ENCODE measurements at places on chromosomes 2 and 18.

GRCh38 chr2:234686088-234686890, 189.4 kb upstream of the ARL4C start:
- no peak for DNase-seq

DNA sequence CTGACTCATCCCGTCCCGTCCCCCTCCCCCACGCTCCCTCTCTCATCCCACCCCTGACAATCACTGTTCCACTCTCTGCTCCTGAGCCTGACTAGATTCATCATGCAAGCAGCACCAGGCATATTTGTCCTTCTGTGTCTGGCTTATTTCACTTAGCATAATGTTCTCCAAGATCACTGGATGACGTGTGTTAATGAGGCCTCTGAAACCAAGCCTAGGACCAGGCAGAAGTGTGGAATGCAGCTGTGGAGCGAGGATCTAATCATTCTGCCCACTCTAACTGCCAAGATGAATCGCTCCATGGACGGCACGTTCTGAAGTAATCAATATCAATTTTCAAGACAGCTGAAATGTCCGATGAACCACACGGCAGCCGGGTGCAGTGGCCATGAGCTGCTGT, 122.4 kb upstream of the ZNF236 start:
- DNase-seq: no peak

GRCh38 chr2:39858677-39859076, 79.6 kb upstream of the THUMPD2 start:
- no peak for DNase-seq

- DNase-seq: no peak
These were observed 83.5 kb downstream of the DNAH7 start for GRCh38 chr2:195984923-195985726.

GRCh38 chr18:55268151-55268601, 308.9 kb upstream of the CCDC68 start:
- no peak for DNase-seq

- DNase-seq: no peak
These were observed 916 bp downstream of the CETN1 start for GRCh38 chr18:581096-581495.

GRCh38 chr18:79778291-79778791, 19.4 kb upstream of the KCNG2 start:
- no peak for DNase-seq

DNA sequence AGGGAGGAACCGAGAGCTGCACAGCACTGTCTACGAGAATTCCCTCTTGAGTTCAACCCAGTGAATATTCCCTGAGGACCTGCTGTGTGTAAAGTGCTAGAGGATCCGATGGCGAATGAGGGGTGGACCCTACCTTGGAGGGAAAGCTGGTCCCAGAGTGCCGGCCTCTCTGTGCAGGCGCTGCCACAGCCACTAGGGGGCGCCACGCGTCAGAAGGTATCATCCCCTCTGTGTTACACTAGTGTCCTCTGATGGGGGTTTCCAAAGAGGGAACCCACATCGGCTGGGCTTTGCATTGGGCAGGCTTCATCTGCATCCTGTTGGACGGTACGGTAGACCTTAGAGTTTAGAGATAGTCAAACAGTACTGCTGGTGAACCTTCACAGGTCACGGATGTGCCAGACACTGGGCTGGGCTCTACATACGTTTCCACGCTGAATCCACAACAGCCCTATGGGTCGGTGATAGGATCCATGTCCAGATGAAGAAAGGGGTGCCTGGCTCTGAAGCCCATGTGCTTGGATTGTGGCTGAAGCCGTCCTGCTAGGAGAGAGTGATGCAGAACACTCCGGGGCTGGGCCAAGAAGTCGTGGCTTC, 39.0 kb downstream of the COA5 start:
- peak; percentile 45 for DNase-seq

GRCh38 chr18:48741866-48742265, 203.0 kb downstream of the CTIF start:
- no peak for DNase-seq

- no peak for DNase-seq
These were observed 8.3 kb downstream of the NEU4 start for GRCh38 chr2:241817126-241817820.

GRCh38 chr18:47777626-47778025, 152.8 kb downstream of the SMAD2 start:
- DNase-seq: no peak

DNA sequence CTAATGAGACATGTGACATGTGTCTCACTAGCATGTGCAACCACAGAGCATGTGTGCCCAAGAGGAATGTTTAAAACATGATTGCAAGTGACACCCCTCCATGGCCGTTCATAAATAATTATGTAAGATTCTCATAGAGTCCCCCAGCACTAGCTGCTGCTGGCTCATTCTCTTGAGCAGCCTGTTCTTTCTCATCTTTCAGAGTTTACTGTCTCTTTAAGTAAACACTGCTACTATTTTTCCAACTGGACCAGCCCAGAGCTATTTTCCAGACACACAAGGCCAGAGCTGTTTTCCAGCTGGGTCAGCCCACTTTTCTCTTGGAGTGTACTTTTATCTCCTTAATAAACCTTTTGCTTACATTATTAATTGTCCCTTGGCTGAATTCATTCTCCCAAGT, 326.8 kb upstream of the DLGAP1 start:
- no peak for DNase-seq

DNA sequence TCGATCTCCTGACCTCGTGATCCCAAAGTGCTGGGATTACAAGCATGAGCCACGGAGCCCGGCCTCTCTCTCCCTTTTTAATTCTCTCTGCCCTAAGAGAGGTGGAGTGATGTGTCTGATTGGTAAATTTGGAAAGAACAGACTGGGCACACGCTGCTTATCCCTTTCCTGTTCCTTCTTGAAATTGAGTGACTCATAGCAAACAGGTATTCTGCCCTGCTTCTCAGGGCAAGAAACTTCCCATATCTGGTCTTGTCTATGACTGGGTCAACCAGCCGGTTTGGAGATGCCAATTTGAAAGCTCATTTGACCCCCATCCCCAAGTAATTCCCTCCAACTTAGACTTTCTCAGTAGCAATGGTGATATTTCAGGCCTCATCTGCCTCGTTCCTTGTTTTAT, 15.0 kb downstream of the LYPD1 start:
- DNase-seq: no peak

GRCh38 chr2:10784719-10785118, 27.9 kb downstream of the PDIA6 start:
- DNase-seq: no peak

GRCh38 chr2:207624185-207625013, 795 bp downstream of the METTL21A start:
- DNase-seq: peak; percentile 75

DNA sequence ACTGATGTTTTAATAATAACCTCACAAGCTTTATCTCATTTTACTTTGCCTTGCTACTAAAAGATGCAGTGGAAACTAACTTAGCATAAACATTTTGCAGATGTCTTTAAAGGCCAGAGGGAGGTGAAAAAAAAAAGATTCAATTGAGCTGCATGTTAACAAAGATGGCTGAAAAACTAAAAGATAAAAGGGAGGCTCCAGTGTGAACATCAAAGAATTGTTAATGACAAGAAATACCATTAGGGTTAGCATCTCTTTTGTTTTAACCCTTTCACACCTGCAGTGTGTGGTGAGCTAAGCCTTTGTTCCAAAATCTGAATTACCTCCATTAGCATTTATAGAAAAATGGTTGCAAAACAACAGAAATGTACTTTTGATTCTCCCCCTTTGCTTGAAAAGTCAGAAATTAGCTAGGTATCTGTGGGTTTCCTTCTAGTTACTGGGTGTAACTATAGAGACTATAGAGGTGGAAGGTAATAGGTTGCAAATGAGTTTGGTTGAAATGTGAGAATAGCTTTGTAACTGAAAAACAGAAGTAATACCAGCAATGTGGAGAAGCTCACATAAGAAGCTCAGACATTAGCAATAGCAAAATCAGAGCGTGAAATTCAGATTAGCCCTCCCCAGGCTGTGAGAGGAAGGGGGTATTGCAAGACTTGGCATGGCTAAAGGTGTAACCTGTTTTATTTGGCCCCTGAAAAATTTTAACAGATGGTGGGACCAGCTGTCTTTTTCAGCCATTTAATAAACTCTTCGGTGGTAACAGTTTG, 34.8 kb upstream of the SP5 start:
- no peak for DNase-seq

DNA sequence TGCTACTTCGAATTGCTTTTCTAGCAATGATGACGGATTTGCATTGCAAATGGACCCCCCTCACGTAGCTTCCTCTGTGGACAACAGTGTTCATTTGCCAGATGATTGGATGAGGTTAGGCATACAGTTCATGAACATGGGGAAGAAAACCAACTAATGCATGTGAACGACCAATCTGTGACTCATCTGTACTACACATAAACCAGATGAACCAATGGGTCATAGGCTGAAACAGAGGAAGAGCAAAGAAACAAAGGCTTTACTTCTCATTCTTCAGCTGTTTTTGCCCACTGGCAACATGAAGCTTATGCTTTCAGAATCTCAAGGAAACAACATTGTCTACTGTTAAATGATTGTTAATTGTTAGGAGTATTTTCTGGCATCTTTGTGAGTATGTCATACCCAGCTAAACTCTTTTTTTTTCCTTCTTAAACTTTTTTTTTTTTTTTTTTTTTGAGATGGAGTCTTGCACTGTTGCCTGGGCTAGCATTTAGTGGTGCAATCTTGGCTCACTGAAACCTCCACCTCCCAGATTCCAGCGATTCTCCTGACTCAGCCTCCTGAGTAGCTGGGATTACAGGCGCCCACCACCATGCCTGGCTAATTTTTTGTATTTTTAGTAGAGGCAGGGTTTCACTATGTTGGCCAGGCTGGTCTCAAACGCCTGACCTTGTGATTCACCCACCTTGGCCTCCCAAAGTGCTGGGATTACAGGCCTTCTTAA, 35.5 kb downstream of the EFEMP1 start:
- no peak for DNase-seq

DNA sequence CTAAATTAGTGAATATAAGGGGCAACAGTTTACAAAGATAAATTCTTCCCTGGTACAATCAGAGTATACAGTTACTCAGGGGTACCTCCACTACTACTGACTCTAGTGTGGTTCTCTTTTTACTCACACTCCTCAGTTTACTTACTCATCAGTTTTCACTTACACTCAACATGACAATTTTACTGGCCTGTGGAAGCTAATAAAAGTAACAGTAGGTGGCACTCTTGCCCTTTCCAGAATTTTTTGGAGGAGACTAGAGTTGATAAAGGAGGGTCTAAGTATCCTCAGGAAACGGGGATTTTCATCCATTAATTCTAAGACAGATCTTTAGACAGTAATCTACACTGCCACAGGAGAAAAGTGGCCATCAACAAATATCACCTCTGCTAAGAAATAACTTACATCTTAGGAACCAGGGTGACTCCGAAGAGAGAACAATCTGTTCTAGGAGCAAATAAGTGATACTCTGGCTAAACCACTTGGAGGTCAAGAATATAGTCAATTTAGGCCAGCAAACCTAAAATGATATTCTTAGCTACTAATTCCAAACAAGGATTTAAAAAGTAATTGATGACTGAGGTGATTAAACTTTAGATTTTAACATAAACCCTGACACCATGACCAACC, 61.3 kb downstream of the ATL2 start:
- DNase-seq: peak; percentile 74

GRCh38 chr18:63154350-63155152, 165.0 kb downstream of the BCL2 start:
- DNase-seq: no peak

- no peak for DNase-seq
These were observed 85.3 kb downstream of the CCDC178 start for GRCh38 chr18:33355263-33355662.

- no peak for DNase-seq
These were observed 4.9 kb upstream of the ST3GAL5 start for GRCh38 chr2:85893428-85894258.

DNA sequence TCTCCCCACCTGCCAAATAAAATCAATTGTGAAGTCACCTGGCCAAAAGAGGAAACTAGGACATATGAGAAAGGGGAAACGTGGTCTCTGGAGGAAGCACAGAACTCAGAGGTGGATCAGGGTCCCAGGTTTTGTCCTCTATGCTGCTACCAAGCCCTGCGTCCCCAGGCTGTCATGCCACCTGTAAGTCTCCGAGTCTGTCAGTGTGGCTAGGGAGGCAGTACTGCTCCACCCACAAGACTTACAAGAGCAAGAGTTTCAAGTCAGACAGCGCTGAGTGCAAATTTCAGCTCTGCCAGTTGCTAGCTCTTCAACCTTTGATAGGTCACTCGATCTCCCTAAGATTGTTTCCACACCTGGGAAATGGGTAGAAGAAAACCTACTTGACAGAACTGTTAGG, 98.6 kb downstream of the C1QL2 start:
- no peak for DNase-seq

- DNase-seq: no peak
These were observed 41.7 kb upstream of the NABP1 start for GRCh38 chr2:191636235-191636543.

DNA sequence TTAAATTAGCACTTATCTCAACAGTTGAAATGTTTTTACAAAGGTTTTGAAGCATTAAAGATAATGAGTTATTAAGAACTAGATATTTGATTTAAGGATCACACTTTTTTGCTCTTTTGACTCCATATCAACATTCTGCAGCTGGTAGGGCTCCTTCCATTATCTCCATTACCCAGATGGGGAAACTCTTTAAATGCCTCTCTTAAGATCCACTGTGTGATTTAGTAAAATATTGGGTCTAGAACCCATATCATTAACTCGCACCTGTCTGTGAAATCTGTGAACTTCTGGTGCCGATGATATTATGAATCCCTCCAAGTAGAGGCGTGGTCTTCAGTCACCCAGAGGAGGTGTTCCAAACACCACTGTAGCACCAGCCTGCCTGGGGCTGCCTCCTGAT, 466.2 kb downstream of the TSN start:
- DNase-seq: peak; percentile 25

- DNase-seq: no peak
These were observed at the start of gene SIGLEC15 for GRCh38 chr18:45825258-45826044. Gene SIGLEC15 (plus strand): TSS chr18:45825675. CDS start chr18:45825729, 54 bp downstream.

- peak; percentile 59 for DNase-seq
These were observed 13.1 kb downstream of the NDUFB3 start for GRCh38 chr2:201084863-201085262.

DNA sequence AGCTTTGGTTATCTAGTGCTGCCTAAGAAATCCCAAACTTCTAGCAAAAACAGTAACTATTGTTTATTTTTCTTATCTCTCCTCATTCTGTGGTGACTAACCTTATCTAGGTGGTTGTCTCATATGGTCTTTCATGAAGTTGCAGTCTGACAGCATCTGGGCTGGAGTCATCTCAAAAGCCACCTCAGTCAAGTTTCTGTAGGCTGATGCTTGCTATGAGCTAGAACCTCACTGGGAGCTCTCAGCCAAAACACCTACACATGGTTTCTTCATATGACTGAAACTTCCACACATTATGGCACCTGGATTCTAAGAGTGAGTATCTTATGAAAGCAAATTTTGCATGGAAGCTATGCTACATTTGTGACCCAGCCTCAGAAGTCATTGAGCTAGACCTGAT, 596.4 kb upstream of the VRK2 start:
- no peak for DNase-seq
